Cerebellum (tissue), 4 donors: ENCODE measurements at places on chromosomes 5 and 9.

DNA sequence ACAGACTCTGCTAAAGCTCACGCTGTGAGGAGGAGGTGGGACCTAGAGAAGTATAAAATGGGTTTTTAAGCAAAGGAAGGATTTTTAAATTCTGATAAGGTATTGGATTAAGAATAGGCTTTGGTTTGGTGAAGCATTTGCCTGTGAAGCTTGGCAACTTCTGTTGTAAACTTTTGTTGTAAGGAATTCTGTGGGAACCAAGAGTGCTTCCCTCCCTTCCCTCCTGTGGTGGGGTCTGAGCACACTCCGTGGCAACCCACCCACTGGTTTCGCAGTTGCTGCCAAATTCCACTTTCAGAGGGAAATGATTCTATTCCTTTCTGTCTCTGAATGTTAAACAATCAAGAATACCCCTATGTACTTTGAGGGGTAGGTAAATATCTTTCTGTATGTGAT lies 28.6 kb upstream of the GTF2H2C start:
- DNase-seq, result no peak

GRCh38 chr9:100671898-100672297 lies 94.0 kb downstream of the CAVIN4 start:
- DNase-seq, result no peak

GRCh38 chr5:175129619-175130018 lies 314.4 kb downstream of the DRD1 start:
- DNase-seq, result no peak

DNA sequence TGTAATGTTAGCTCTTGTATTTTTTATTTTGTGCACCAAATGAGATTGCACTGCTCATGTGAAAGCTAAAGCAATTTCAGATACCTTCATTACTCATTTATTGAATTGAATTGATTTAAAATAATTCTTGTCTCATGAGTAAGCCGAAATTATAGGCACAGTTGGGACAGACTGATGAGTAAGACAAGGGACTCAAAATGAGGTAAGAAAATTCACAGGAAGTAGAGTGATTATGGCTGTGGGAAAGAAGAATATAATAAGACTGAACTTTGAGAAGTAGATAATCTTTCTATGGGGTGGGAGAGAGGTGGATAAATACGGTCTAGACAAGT lies 51.1 kb downstream of the NUDT12 start:
- DNase-seq, result no peak

- no peak for DNase-seq
These were observed 149.7 kb downstream of the GCNT1 start for GRCh38 chr9:76608575-76609273.

- no peak for DNase-seq
These were observed 150.6 kb downstream of the DROSHA start for GRCh38 chr5:31381299-31381698.

- DNase-seq, result no peak
These were observed 353.9 kb upstream of the PAPPA start for GRCh38 chr9:115799734-115800133.

DNA sequence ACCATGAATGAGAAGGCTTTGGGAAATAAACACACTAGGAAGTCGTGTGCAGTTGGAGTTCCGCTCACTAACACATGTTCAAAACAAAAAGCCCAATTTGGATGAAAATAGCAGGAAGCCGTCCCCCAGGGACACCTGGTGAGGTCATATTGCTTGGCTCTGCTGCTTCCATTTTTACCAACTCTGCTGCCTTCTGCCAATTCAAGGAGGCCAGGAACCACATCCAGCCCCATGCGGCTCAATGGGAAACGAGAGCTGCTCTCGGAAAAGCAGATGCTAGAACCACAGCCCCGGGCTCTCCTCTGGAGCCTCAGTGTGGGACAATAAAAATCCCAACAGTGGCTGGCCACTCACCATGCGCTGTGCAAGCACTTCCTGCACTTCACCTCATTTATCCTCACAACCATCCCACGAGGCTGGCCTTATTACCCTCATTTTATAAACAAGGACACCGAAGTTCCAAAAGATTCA lies 13.4 kb downstream of the ADAM19 start:
- peak; percentile 72 for DNase-seq

DNA sequence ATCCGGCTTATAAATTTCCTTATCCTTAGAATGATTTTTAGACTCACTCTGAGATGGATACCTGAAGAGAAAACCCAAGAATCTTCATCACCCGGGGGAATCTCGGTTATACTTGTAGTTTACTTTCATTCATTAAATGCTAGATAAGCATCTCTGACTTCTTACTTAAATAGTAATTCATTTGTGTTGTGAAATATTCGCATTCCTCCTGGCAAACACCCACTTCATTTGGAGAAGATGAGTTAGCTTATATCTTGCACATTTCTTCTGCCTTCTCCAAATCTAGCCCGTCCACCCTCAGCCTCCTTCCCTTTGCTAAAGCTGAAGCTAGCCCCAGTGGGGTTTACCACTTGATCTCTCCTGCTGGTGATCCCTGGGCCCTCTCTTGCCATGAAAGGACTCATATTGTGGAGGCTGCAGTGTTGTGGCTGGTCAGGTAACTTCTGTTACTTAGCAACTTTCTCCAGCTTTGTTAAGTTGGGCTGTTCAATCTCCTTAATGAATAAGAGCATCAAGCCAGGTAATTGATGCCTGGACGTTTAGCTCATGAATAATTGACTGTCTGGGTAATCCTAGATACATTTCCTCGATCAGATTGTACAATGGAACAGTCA lies 11.3 kb upstream of the POU4F3 start:
- no peak for DNase-seq

- DNase-seq, result no peak
These were observed 3.7 kb downstream of the PRDM6 start for GRCh38 chr5:123092696-123093095.

GRCh38 chr5:106833517-106833916 lies 837.2 kb downstream of the EFNA5 start:
- no peak for DNase-seq

DNA sequence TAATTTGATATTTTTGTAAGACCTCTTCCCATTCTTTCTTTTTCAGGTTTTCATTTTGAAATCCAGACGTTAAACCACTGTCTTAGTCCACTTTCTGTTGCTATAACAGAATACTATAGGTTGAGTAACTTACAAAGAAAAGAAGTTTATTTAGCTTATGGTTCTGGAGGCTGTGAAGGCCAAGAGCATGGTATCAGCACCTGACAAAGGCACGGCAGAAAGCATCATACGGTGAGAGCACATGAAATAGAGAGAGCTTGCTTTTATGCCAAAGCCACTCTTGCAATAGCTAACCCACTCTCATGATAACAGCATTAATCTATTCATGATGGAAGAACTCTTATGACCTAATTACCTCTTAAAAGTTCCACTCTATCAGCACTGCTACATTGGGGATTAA lies 255.6 kb upstream of the PDE4D start:
- no peak for DNase-seq

GRCh38 chr5:74272024-74272775 lies 368.3 kb downstream of the ENC1 start:
- DNase-seq, result no peak

DNA sequence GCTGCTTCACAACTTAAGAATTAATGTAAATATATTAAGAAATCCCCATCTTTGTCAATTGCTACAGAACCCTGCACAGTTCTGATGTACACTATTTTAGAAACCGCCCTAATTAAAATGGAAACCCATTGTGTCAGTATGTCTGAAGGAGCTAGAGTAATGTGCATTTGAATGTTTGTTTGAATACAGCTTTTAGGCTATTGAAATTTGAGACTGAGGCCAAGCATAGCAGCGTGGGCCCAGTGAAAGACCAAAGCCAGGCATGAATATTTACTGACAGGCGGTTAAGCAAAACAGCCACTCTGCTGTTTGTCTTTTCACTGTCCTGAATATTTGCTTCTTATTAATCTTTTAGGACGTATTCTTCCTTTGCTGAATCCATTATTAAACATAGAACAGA lies 252.3 kb downstream of the IZUMO3 start:
- DNase-seq, result no peak

DNA sequence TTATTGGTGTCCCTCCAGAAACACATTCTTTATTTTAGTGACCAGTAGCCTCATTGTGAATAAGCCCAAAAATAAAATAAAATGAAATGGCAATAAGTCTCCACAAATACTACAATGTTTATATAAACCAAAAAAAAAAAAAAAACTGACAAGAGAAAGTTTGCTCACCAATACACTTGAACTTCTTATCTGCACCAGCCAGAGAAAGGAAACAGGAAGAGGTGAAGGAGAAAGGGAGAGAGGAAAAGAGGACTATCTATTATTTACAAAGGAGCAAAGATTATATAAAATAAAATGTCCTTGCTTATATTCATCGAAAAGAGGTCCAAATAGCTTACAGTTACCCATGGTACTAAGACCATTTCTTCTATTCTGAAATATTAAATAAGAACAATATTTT lies 176.4 kb upstream of the CCNG1 start:
- no peak for DNase-seq
